ENCODE measurements at places on chromosomes 7 and 10.

GRCh38 chr7:10703059-10703458, 270.6 kb upstream of the PHF14 start:
- no peak for DNase-seq

- no peak for DNase-seq
These were observed 74.3 kb downstream of the COL26A1 start for GRCh38 chr7:101436857-101437576.

DNA sequence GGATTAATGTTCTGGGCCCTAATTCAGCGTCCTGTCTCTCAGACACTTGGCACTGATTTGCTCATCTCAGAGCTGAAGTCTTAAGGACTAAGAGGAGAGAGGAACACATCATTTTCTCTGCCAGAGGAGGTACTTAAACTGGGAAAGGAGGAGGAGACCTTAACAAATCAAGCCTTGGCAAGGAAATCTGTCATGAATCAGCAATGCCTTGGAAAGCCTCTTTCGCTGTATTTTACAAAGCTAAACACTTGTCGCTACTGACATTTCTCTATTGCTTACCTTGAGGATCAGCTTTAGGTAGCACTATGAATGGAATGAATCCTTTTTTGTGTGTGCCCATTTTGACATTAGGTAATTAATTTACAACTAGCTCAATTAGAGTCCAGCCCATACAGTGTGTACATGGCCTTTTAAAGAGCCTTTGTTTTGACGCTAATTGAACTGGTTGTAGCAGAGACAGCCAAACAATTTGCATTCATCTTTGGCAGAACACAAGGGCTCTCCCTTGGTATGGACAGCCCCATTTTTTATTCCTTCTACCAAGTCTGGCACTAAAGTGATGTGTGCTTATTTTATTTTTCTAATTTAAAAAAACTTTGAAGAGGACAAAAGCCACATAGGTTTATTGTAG, 37.4 kb downstream of the AUTS2 start:
- DNase-seq, result no peak

GRCh38 chr7:82530361-82530760, 86.8 kb upstream of the CACNA2D1 start:
- DNase-seq, result no peak

DNA sequence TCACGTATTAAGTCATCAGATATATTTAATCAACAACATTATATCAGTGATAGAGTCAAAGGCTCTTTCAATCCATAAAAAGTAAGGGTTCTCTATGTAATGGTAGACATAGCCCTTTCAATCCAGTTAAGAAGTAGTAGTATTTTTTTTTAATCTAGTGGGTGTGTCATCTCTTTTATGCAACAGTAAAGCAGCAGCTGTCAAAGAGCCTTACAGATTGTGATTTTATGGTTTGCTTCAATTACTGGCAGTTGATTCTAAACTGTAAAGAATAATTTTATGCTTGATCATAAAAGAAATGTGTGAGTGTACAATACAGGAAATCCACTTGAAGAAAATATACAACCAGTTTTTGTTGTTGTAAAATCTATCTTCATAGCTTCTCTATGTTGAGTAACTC, 902.6 kb upstream of the MBL2 start:
- DNase-seq, result no peak

- no peak for DNase-seq
These were observed 16.5 kb downstream of the SLK start for GRCh38 chr10:103983367-103983911.

DNA sequence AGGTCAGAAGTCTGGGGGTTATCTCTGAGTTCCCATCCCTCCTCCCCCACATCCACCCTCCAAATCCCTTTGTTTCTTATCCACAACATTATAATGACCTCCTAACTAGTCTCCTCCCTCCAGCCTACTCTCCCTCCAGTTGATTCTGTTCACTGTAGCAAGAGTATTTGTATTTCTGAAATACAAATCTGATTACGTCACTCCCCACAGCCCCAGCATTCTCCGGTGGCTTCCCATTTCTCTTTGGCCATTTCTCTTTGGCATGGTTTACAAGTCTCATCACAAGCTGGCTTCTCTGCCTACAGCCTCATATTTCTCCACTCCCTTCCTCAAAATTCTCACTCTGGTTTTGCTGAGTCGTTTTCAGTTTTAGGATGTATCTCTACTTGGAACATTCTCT, 24.6 kb upstream of the MRPS33 start:
- no peak for DNase-seq

DNA sequence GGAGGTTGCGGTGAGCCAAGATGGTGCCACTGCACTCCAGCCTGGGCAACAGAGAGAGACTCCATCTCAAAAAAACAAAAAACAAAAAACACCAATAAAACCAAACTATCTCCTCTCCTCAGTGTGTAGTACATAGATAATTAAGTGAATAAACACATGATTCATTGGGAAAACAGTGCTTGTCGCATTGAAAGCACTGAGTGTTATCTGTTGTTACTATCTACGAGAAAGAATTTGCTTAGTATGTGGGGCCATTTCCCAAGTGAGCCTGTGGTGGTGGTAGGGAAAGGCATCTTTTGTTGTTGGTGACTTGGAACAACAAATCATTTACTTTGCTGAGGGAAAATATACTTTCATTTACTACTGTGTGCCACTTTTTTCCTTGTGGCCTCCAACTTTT, 42.6 kb downstream of the RSBN1L start:
- no peak for DNase-seq

DNA sequence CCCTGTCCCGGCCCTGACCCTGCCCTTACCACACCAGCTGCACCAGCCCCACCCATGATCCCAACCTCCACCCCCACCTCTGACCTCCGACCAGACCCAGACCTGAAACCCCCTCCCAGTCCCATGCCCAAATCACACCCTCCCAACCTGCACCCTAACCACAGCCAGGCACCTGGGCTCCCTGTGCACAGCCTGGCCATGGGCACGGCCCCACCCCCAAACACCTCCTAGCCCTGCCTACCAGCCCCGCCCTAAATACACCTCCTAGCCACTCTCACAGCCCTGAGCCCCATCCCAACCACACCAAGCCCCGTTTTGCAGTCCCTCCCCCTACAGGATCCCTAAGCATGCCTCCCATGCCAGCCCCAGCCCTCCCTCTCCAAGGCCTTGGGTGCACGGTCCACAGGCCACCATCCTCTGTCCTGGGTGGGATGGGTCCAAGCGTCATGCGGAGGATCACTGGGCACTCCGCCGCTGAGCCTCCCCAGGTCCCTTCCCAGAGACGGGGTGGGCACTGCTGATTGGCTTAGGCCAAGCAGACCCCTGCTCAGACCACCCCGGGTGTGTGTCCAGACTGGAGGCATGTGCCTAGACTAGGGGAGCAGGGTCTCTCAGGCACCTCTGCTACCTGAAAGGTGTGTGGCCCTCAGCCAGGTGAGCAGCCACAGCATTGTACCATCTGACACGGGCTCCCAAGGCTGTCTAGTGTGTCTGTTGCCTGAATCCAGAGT, 30.1 kb downstream of the INSIG1 start:
- DNase-seq, result no peak

- DNase-seq, result no peak
These were observed at the start of gene GIMAP8 for GRCh38 chr7:150450491-150451001. TSS of gene GIMAP8 (plus strand) at chr7:150450630. CDS start at chr7:150466699, 16,069 bp downstream.

DNA sequence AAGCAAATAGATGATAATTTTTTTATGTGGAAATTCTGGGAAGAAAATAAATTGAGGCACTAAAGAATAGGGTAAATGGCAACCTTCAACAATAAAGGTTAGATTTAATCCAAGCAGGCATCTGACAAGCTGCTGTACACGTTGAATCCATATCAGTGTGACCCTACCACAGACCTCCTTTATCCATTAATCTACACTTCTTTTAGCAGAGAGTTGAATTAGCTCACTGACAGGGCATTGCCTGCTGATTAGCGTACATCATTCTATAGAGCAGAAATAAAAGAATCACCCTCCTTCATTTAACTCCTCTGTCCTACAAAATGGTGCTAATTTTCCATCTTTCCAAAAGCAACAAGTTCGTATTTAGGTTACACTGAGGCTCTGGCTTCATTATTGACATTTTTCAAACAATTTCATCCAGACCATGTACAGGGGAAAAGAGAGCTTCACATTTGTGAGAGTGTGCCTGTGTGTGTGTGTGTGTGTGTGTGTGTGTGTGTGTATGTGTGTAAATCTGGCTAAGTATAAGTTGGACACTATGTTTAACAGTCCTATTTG, 356.0 kb downstream of the TFEC start:
- DNase-seq, result no peak

DNA sequence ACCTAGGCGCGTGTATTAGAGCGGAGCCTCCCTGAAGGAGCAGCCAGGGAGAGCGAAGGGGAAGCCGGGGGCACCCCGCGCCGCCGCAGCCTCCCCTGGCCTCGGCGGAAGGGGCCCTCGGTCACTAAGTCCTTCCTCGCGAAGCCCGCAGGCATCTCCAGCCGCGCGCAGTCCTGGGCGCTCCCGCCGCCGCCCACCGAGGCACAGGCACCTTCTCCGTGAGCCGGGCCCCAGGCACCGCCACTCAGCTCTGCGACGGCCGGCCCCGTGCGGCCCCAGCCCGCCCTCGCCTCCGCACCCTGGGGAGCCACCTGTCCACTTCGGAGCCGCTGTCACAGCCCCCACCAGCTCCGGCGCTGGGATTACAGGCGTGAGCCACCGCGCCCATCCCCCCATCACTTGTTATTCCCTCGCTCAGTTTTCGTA, 80.8 kb downstream of the ZNF467 start:
- no peak for DNase-seq

- no peak for DNase-seq
These were observed 307.2 kb downstream of the ACTR3B start for GRCh38 chr7:153066711-153067110.

GRCh38 chr10:74821501-74821900, 4.9 kb upstream of the KAT6B start:
- no peak for DNase-seq

- DNase-seq, result peak; percentile 85
These were observed 43.2 kb downstream of the HTRA1 start for GRCh38 chr10:122504610-122504950.

DNA sequence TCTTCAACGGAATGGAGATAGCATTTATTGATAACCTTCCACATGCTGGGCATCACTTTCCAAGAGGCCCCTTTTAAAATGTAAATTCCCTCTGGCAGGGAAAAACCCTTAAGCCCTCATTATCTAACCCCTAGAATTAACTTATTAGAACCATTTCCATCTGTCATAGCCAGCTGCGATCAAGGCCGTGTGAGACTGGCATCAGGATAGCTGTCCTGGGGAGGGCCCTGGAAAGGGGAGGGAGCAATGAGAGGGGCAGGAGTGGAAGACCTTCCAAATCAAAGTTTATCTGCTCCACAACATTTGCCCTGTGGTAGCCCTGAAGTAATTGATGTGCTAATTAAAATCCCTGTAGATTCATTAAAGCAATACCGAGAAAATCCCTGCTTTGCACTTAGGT, 45.0 kb upstream of the JAZF1 start:
- DNase-seq, result no peak

DNA sequence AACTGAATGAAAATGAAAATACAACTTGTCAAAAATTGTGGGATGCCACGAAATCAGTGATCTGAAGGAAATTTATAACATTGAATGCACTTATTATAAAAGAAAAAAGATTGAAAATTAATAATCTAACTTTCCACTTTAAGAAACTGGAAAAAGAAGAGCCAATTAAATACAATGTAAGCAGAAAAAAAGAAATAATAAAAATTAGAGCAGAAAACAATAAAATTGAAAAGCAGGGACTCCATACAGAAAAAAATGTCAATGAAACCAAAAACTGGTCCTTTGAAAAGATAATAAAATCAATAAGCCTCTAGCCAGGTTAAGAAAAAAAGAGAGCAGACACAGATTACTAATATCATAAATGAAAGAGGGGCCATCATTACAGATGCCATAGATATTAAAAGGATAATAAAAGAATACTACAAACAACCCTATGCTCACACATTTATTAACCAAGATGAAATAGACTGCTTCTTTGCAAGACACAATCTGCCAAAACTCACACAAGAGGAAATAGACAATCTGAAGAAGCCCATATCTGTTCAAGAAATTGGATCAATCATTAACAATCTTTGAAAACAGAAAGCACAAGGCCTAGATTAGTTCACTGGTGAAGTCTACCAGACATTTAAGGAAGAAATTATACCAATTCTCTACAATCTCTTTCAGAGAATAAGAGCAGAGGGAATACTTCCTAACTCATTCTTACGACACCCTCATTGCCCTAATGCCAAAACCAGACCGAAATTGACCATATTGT, 233.8 kb upstream of the NEBL start:
- DNase-seq, result no peak

DNA sequence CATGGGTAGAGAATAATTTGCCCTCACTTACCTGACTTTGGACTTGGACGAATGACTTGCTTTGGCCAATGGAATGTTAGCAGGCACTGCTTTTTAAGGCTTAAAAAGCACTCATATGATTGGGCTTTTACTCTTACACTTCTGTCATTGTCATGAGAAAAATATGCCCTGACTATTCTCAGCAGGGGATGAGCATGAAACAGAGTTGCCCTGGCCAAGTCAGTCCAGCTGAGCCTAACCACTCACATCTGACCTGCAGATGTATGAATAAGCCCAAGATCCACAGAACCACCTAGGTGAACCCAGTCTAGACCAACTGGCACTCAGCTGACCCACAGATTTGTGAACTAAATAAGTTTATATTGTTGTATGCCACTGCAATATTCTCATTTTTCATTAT, 573.5 kb downstream of the TNS3 start:
- peak; percentile 28 for DNase-seq

- peak; percentile 39 for DNase-seq
These were observed 7.9 kb downstream of the SLC25A28 start for GRCh38 chr10:99612167-99612831.

GRCh38 chr10:102984086-102984485, 66.0 kb downstream of the CNNM2 start:
- no peak for DNase-seq

- DNase-seq, result peak; percentile 87
These were observed 138.1 kb upstream of the TCF7L2 start for GRCh38 chr10:112811741-112812551.

- no peak for DNase-seq
These were observed 118.3 kb downstream of the PPP1R17 start for GRCh38 chr7:31805209-31805818.

DNA sequence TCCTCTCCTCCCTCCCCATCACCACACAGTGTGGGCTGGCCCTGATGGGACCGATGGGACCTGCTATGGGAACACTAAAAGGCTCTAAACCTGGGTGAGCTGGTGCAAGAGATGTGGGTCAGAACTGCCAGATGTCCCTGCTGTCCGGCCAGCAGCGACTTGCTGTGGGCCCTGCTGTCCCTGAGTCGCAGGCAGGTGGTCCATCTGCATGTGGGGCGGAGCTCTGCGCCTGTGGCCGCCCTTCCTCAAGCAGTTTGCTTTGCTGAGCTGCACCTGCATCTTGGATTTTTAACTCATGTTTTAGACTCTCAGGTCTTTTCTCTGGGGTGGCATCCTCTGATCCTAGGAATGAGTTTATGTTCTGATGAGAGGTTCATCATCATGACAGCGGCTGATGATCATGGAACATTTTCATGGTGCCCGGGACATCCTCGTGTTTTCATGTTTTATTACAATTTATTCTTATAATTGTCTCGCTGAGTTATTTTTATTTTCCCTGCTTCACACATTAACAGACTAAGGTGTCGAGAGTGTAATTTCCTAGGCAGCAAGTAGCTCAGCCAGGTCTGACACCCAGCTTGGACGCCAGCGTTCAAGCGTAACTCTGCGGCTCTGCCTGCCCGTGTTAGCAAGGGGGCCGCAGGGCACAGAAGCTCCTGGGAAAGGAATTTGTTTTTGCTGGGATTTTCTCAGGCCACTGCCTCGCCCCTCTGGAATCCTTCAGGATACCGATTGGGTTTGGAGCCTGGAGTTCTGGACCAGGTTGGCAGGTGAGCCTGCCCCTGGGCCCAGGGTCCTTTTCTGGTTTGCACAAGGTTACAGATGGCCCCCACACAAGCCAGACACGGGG, 615.2 kb upstream of the FOXK1 start:
- DNase-seq, result no peak

- DNase-seq, result no peak
These were observed 149.9 kb downstream of the SFMBT2 start for GRCh38 chr10:7260912-7261311.

Measured in GM04504 (cell line).